Mesothelial cell of epicardium (in vitro differentiated cells): ENCODE measurements at places on chromosomes 12 and 14. TPM values are rescaled to one million over a fixed set of nuclear protein-coding genes. Genes with fewer than 3 reads are reported as not detected.

Gene AICDA
- total RNA-seq: not detected in 3 replicates

Gene MUCL1
- total RNA-seq: not detected in 3 replicates

Gene SERPINA9
- not detected in 3 replicates for total RNA-seq

Gene GLT1D1
- 1.3 to 1.6 TPM (median 1.5 TPM) in 3 replicates for total RNA-seq

Gene NTF3
- total RNA-seq: 6.7 to 9.4 TPM (median 8.6 TPM) in 3 replicates

Gene MMP14
- 302 to 306 TPM (median 304 TPM) in 3 replicates for total RNA-seq

Gene KRT83
- total RNA-seq: not detected in 3 replicates

Gene FOXA1
- 19.3 to 21.8 TPM (median 19.7 TPM) in 3 replicates for total RNA-seq

Gene ZC3H10
- total RNA-seq: 7.8 to 9.2 TPM (median 8.0 TPM) in 3 replicates

Gene LRRK2
- total RNA-seq: 1.4 to 1.7 TPM (median 1.6 TPM) in 3 replicates

Gene ANKS1B
- total RNA-seq: 6.9 to 8.8 TPM (median 7.5 TPM) in 3 replicates
